ENCODE measurements at places on chromosomes 7 and 10. TPM values are rescaled to one million over a fixed set of nuclear protein-coding genes. Genes with fewer than 3 reads are reported as not detected.

DNA sequence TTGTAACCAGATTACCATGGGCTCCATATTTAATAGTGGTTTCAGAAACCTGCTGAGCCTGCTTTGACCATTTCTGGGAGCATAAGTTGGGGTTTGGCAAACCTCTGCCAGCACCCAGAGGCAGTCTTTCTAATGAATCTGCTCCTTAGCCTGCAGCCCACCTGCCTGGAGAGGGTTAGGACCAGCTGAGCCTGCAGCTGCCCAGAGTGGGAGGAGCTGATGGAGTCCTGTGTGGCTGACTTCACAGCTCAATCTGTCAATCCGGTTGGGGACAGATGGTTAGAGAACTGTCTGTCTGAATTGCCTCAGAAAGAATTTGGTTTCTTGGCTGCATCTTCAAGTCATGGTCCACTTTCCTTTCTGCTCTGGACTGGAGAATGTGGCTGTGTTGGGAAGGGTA lies 444.6 kb downstream of the NRG3 start:
- no peak for DNase-seq

DNA sequence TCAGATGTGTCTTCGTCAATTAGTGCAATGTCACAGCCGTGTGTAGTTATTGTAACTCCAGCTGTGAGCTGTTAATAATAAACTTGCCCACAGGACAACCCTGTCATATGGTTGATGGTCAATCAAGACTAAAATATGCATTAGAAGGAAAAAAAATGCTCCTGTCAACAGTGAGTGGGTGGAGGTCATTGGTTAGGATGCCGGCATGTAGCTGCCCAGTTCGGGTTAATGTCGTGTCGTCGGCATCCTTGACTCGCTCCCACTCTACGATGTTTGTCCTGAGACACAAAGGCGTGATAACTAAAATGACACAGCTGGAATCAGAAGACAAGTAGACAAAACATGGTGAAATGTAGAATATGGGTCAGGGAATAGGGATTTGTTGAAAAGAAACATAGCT lies 442.8 kb upstream of the NPVF start:
- no peak for DNase-seq

- DNase-seq = no peak
Measured at GRCh38 chr10:120453886-120454285, 3.1 kb upstream of the PLPP4 start.

- no peak for DNase-seq
Measured at GRCh38 chr7:75835688-75836285, 22.2 kb upstream of the CCL24 start.

Gene PAOX
- total RNA-seq = 2.4 TPM

Gene ANKIB1
- 32.7 TPM for total RNA-seq
